Calu3 (cell line): ENCODE measurements at places on chromosomes 3 and 15. TPM values are rescaled to one million over a fixed set of nuclear protein-coding genes. Genes with fewer than 3 reads are reported as not detected.

DOCK3 gene
- total RNA-seq, result 0.19 and 0.34 TPM in 2 replicates

BMF gene
- total RNA-seq, result 7.9 and 11.5 TPM in 2 replicates

TPRG1 gene
- 1.2 and 2.1 TPM in 2 replicates for total RNA-seq

SCN11A gene
- 0.09 TPM in 1 of 2 replicates, not detected in the other for total RNA-seq

LRRC3B gene
- total RNA-seq, result not detected in 2 replicates

SMCO1 gene
- total RNA-seq, result not detected in 2 replicates

SPINK8 gene
- total RNA-seq, result not detected in 2 replicates

MYLK gene
- total RNA-seq, result 8.0 and 10.7 TPM in 2 replicates

IQCF2 gene
- not detected in 2 replicates for total RNA-seq

PLSCR2 gene
- 2.9 and 5.1 TPM in 2 replicates for total RNA-seq

RAD18 gene
- 20.7 and 25.8 TPM in 2 replicates for total RNA-seq

- no peak for DNase-seq
These were observed 344.6 kb upstream of the UBE2E2 start for GRCh38 chr3:22858486-22858885.

DNA sequence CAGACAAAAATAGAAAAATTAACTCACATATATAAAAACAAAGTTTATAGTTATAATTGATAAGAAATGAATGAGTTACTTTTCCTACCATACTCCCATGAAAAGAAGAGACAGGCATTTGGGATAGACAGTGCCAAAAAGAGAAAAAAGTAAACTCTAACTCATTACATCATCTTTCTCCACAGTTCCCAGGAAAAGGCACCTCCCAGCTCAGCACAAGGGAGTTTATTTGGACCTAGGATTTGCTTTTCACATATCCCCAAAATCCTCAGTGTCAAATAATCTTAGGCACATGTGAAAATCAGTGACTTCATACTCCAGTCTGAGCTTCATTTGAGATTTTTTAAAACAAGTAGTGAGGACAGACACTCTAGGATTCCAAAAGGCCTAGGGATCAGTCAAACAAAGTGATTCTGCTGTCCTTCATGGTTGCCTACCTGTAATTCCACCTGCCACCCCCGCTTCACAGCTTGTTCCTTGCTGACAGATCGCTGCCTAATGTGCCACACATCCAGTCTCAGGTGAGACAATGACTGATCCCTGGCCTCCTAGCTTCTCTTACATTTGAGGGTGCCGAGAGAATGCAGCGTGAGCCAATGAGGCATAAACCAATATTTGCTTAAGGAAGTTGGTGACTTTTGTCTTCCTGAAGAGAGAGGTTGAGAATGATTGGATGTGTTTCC is 573.7 kb downstream of the TBL1XR1 start:
- DNase-seq, result no peak

DNA sequence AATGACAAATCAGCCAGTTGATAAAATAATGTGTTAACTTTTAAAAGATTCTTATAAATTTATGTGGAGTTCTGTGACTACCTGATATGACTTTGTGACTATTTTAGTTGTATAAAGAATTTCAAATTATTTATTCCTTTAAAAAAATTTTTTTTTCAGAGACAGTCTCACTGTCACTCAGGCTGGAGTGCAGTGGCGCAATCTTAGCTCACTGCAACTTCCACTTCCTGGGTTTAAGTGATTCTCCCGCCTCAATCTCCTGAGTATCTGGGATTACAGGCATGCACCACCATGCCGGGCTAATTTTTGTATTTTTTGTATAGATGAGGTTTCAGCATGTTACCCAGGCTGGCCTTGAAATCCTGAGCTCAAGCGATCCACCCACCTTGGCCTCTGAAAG is 48.5 kb downstream of the MBNL1 start:
- DNase-seq, result no peak

GRCh38 chr3:52144034-52144795 is 10.0 kb downstream of the POC1A start:
- peak; percentile 86 for DNase-seq

GRCh38 chr3:104353951-104354350 is 1012.8 kb upstream of the ALCAM start:
- DNase-seq, result no peak

DNA sequence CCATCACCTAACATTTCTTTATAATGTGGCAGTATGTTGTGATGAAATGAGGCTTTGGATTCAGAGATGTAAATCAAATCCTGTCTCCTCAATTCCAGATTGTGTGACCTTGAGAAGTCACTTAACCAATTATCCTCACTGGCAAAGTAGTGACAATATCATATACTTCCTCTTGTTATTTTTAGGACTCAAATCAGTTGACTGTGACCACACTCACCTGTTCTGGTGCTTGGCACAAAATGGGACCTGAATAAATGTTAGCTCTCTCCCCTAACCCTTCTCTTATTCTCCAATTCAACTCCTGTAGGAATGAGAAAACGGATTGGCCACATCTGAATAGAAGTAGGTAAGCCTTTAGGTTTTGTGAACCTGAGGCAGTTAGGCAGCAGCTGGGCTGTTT is 42.1 kb downstream of the IQCH start:
- no peak for DNase-seq

DNA sequence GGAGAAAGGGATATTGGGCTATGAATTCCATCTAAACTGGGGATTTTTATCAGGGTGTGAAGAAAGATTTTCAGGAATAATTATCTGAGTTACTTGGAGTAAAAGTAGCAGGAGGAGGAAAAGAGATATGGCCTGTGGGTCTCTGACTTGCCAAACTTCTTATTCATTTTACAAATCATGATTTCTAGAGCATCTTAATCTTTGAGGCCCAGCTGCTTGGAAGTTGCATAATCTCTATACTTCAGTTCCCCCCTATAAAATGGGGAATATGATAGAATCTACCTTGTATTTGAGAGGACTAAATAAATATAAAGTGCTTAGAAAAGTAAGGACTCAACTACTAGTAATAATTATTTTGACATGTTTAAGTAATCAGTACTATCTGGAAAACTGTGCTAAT is 11.0 kb upstream of the GABPB1 start:
- no peak for DNase-seq

GRCh38 chr3:73074781-73075180 is 13.3 kb downstream of the EBLN2 start:
- DNase-seq, result no peak

GRCh38 chr15:72866866-72867616 is 83.5 kb upstream of the ADPGK start:
- no peak for DNase-seq

- DNase-seq, result no peak
These were observed 51.7 kb downstream of the TRANK1 start for GRCh38 chr3:36893137-36893557.

DNA sequence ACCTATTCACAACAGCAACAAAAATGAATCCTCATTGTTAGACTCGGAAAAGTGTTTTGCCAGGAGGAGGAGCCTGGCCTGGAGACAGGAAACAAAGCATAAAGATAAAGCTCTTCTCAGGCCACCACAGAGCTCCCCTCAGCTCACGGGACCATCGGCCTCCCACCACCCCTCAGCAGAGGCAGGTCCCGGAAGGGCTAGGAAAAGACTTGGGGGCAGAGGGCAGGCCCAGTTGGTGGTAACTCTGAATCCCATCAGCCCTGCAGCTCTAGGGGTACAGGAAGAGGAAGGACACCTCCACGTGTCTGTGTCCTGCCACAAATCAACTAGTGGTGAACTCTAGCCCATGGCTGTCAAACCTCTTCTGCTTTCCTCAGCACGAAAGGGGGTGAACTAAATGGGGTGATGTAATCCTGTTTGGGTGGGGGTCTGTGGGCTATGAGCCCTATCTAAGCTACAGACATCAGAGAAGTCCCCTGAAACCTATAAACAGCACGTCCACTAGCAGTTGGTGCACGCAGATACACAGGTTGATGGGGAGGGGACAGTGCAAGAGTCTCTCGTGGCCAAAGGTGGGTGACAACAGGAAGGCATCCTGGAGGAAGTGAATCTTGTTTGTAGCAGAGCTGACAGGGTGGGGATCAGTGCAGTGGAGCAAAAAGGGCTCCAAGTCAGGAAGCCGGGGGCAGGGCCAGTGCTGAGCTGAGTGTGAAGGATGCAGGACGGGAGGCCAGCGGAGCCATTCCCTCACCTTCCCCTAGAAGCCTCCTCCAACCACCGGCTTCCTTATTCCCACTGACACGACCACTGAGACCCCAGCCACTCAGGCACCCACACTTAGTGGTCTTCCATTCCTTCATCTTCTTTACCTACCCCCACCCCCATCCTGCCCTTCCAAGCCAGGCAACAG is 111.1 kb upstream of the HACD2 start:
- no peak for DNase-seq

GRCh38 chr15:63035977-63036376 is 6.6 kb upstream of the TPM1 start:
- DNase-seq, result no peak

- no peak for DNase-seq
These were observed 30.5 kb downstream of the TNK2 start for GRCh38 chr3:195877767-195878423.

DNA sequence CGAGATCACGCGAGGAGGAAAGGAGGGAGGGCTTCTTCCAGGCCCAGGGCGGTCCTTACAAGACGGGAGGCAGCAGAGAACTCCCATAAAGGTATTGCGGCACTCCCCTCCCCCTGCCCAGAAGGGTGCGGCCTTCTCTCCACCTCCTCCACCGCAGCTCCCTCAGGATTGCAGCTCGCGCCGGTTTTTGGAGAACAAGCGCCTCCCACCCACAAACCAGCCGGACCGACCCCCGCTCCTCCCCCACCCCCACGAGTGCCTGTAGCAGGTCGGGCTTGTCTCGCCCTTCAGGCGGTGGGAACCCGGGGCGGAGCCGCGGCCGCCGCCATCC is 1.1 kb upstream of the SETD5 start:
- DNase-seq, result peak; percentile 92

DNA sequence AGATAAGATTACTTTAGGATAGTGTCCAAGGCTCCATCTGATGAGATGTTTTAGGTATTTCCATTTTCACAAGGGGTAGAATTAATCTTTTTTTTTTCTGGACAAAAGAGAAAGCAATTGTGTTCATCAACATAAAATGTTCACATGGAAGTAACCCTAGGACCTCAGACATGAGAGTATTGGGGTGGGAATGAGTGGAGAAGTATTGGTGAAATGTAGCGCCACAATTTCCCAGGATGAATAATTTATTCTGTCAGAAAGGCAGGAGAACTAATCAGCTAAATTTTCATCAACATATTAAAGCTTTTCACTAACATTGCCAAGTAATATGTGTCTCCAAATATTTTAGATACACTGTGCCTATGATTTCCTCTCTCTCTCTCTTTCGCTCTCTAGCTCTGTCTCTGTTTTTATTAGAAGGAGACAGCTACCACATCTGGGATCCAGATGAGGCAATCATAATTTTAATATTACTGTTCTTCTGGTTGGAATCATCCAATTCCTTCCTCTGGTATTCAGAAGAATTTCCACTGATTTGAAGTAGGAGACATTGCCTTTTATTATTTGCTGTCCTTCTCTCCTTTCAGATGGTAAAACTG is 21.6 kb upstream of the ZNF280D start:
- no peak for DNase-seq

- no peak for DNase-seq
These were observed 48.6 kb downstream of the MCCC1 start for GRCh38 chr3:183050706-183051105.

DNA sequence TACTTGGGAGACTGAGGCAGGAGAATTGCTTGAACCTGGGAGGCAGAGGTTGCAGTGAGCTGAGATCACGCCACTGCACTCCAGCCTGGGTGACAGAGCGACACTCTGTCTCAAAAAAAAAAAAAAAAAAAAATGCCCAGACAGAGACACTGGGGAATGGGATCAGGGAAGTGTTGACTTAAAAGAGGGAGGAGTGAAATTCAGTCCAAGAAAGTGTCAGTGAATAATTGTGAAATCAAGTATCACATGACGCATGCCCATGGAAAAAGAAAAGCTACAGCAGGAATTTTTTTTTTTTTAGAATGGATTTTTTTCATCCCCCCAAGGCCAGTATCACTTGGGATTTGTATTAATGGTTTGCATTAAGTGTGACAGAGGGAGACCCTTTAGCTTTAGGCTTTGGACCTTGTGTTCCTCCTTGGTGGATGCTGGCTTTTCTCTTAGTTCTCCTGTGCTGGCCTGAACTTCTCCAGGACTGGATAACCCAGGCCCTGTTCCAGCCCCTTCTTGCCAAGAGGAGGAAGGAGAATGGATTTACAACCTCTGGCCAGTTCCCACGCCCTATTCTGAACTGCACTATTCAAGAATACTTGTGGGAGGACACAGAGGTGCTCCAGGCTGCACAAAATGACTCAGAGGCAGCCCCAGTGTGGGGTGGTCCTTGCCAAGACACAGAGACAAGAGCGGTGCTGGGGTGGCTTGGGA is 36.7 kb upstream of the ZNF774 start:
- DNase-seq, result no peak

GRCh38 chr3:63995086-63995485 is 28.2 kb downstream of the PSMD6 start:
- no peak for DNase-seq

DNA sequence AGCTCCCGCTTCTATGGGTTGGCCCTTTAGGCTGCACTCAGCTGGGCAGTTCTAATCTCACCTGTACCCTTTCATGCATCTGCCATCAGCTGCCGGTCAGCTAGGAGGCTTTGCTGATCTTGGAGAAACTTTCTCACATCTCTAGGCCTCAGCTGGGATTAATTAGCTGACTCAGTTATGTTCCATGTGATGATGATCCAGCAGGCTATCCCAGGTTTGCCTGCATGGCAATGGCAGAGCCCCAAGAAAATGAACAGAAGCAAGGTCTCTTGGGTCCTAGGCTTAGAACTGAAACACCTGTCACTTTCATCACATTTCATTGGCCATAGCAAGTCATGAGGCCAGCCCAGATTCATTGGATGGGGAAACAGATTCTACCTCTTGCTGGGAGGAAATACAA is 304.6 kb upstream of the TBC1D5 start:
- DNase-seq, result no peak

DNA sequence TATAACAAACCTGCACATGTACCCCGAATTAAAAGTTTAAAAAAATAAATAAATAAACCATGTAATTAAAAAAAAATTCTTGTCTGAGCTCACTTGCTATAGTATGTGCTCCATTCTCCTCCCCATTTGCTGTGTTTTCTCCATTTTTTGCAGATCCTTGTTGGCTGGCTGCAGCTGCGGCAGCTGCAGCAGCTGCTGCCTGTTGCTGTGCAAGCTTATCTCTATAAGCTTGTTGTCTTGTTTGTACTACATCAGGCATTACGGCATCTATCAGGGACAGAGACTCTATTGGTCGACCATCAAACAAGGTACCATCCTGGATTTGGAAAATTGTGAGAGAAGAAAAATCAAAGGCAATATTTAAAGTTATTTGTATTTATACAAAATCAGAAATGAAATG is 145.9 kb downstream of the TBL1XR1 start:
- no peak for DNase-seq

- DNase-seq, result peak; percentile 27
These were observed 6.3 kb upstream of the EOMES start for GRCh38 chr3:27728195-27729087.

- no peak for DNase-seq
These were observed 297.4 kb upstream of the TLE3 start for GRCh38 chr15:70395164-70395563.

- DNase-seq, result no peak
These were observed 603.7 kb upstream of the CFAP20DC start for GRCh38 chr3:59653405-59654122.

DNA sequence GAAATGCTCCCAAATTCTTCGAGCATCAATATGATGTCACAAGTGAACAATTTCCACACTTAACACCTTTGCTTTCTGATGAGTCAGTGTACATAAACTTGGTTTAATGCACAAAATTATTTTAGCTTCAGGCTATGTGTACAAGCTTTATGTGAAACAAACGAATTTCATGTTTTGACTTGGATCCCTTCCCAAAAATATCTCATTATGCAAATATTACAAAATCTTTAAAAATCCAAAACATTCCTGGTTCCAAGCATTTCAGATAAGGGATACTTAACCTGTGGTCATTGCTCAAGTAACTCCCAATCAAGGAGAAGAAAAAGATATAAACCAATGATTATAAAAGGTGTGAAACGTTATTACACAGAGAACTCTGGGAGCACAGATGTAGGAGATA is 25.2 kb downstream of the RAB5A start:
- DNase-seq, result no peak
